GM13976 (cell line): ENCODE measurements at places on chromosomes 1 and 21.

- DNase-seq, result no peak
Observed at GRCh38 chr1:89672489-89673183, 39.7 kb downstream of the LRRC8C start.

GRCh38 chr21:46125846-46126301 lies 28.0 kb downstream of the COL6A2 start:
- DNase-seq, result no peak

DNA sequence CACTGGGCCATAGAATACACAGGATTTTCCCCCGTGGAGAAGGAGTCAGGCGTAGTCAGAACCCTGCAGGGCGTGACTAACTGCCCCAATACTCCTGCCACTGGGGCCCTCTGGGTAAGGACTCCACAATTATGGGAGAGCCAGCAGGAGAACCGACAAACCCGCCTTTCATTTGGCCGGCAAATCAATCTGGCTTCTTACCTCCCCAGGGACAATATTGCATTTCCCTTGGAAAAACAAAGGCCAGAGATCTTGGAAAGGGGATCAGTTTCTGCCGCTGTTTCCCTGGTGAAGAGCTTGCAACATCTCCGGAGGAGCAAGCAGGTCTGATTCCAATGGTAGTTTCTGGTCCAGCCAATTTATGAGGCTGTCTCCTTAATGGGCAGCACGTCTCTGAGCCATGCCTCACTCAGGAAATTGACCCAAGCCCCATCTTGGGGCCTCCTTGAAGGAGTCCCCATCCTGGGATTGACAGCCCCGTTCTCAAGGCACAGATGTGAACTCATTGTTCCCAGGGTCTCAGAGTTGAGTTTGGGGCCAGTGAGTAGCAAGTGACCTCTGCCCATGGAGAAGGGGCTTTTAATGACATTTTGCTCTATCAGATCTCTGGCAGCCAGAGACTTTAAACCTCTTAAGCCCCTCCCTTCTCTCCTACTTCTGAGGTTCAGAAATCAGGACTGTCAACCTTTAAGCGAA lies 4.3 kb downstream of the TRABD2B start:
- no peak for DNase-seq

GRCh38 chr1:206573319-206573718 lies 38.9 kb downstream of the EIF2D start:
- no peak for DNase-seq

DNA sequence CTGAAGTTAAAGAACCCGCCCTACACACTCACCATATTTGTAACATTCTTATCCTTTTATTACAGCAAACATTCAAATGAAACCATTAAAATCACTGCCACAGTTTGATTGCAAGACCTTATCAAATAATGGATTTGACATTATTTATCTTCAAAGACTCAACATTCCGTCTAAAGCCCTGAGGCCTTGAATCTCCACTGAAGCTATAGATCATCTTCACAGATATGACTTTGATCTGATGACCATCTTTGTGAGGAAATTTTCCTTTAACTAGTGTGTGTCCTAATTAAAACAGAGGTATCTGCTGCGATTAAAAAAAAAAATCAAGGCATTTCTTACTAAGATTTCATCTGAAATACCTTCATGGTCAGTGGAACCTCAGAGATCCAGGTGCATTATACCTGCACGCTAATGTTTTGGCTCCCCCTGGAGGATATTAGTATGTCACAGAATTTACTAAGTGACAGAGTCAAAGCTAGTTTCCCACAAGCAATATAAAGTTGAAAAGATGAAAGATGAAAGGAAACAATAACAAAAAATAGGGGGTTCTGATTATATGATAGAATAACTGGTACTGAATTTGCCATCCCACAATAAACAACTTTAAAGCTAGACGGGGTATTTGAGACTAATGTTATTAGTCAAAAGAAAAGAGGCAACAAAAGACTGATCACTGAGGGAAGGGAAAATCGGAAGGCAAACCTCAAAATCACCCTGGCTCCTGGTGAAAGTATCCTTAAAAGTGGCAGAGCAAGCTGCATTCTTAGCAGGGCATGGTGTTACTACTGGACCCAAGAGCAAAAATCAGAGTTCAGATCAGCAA lies 923.4 kb downstream of the NCAM2 start:
- no peak for DNase-seq

- no peak for DNase-seq
Observed at GRCh38 chr21:44823179-44823660, 5.4 kb upstream of the SUMO3 start.

DNA sequence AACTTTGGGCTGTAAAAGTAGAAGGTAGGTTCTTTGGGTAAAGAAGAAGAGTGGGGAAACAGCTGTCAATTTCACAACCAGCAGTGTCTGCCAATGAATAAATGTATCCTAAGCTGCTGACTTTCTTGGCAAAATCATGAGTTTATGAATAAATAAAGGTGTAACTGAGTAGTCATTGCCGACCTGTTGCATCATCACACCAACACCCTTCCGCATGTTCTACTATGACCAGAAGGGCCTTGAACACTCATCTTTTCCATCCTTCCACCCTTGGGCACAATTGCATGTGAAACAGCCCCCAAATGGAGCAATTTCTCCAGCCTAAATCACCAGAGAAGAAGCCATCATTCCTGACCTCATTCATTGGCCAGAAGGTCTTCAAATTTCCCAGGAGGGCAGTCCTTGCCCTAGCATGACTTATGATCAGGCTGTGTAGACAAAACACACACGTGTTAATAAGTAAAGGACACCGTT lies 31.2 kb upstream of the QSOX1 start:
- DNase-seq, result no peak

DNA sequence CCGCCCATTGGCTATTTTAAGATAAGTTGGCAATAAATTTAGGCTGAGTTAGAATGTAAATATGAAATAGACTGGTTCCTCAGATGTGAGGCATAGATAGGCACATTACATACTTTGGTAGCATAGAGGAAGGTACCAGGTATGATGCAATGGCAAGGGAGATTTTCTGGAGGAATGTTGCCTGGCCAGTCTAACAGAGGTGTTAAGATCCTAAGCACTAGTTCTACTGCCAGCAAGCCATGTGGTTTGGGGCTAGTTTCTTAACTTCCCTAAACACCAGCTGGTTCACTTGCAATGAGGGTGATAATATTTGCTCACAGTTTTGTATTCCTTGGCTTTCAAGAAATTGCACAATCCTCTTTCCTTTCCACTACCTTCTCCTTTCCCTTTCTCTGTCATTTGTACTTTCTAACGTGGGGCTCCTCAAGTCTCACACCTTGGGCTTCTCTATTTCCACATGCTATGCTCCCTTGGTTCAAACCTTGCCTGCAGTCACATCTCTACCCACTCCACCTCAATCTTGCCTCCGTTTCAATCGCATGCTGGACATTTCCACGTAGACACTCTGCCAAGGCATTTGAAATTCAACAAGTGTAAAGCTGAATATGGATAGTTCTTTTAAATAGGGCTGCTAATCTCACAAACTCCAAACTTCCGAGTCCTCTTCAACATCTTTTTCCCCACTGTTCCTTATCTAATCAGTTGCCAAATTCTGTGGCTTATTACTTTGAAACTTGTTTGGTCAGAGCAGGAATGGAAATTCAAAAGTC lies 4.7 kb upstream of the CD55 start:
- DNase-seq, result no peak

GRCh38 chr1:164660412-164660772 lies 101.4 kb downstream of the PBX1 start:
- DNase-seq, result no peak

DNA sequence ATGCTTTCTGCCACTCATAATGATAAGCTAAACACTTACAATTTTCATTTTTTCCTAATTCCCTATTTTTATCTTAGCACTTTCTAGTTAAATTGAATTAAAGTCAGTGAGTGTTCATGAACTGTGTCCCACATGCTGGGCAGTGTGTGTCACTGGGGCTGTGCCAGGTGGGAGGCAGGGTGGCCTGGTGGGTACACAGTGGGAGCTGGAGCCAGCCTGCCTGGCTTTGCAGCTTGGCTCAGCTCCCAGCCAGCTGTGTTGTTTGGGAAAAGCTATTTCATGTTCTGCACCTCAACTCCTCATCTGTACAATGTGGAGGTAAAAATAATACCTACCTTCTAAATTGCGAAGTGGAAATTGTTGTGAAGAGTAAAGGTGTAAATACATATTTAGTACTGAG lies 238.4 kb downstream of the PLA2G4A start:
- DNase-seq, result no peak

DNA sequence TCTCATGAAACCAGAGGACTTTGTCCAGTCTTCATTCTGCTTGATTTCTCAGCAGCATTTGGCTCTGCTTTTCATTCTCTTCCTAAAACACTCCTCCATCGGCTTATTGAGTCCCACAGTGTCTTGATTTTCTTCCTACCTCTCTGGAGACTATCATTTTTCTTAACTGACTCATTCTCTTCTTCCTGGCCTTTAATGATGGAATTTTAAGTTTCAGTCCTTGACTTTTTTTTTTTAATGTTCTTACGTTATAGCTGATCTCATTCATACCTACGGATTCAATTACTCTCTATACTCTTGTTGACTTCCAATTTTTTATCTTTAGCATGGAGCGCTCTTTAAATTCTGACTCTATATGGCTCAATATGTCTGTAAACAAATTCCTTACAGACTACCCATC lies 111.1 kb downstream of the NEK7 start:
- no peak for DNase-seq

DNA sequence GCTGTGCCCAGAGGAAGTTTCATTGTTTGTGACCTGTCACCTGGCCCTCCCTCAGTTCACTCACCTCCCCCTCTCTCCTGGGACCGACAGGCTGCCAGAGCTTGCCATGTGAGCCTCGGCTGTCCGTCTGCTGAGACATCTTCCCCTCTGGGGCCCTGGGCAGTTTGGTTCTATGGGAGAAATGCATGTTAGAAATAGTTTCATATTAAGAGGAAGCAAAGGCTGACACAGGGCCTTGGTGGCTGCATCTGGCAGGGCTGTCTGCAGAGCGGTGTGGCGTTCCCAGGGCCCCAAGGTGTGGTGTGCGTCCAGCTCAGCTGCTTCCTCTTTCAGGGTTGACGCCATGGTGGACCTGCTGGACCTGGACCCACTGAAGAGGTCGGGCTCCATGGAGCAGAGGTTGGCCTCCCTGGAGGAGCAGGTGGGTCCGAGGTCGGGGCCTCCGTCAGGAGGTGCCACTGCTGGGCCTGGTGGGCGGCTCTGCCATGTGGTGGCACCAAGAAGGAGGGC lies 31.9 kb upstream of the LRRC3 start:
- no peak for DNase-seq

- DNase-seq, result no peak
Observed at GRCh38 chr21:45460011-45460565, 55.1 kb downstream of the COL18A1 start.

- DNase-seq, result no peak
Observed at GRCh38 chr1:204902671-204903070, 32.0 kb downstream of the NFASC start.
